ENCODE measurements at places on chromosomes 3 and 15.

DNA sequence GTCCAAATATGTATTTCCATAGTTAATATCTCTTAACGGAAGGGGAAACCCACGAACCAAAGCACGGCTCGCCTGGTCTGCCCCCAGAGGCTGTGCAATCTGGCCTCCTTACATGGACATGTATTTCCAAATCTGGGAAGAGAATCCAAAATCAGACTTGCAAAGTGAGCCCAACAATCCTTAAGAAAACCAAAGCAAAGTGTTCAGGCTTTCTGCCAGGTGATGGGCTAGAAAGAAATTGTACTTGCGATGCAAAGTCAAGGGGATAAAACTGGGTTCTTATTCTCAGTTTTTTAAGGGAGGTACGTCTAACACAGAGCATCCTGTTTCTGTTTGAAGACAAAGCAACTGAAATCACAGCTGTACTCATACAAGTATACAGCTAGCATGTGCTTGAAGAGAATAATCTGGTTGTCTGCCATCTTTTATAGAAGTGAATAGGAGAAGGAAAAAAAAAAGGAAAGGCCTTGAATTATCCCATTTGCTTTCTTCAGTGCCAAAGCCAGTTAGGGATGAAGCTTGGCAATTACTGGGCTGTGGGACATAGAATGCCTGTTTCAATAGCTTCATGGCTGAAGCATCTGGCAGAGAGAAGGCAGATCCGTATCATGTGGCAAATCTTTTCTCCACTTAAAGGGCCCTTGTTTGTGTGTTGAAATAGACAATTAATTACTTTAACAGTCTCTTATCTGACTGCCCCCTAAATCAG lies 48.4 kb downstream of the LRIG1 start:
- DNase-seq = no peak

- no peak for DNase-seq
Observed at GRCh38 chr3:187722206-187722612, 19.9 kb upstream of the RTP2 start.

DNA sequence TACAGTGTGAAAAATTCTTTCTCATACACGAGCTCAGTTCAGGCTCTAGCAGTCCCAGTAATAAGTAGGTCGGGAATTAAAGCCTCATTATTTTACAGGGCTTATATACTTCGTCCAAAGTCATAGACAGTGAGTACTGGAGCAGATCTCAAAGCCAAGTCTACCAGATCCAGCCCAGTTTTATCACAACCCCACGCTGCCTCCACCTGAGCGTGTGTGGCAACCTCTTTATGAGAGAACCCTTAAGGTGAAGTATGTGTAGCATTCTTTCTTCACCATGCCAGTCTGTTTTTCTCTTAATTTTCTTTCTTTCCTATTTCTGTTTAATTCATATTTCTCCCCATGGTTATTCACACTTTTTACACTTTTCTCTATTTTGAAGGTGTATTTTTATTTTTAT lies 574.6 kb upstream of the ARPP21 start:
- DNase-seq = no peak

DNA sequence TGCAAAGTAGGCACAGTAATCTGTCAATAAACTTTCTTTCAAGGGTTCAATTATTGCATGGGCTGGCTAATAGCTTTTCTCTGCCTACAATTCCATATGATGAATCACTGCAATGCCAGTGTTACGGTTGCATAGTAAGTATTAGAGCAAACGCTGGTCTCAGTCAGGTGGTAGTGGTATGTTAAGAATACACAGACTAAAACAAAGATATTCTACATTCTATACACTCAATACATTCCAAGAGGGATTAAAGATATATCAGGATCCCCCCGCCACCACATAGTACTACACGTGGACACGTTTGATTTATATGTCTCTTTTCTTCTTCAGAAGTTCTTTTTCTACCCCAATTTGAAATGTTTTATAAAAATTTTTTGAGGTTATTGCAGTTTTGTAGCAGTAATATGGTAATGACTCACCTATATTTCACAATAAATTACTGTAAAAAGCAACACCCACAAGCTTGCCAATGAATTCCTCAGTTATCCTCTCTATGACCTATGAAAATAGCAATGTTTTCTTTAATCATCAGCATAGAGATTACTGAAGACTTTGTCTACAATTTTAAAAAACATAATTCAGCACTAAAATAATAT lies 68.2 kb downstream of the CD200R1L start:
- DNase-seq = no peak

- DNase-seq = no peak
Observed at GRCh38 chr3:71252466-71252865, 331.1 kb downstream of the FOXP1 start.

- DNase-seq = no peak
Observed at GRCh38 chr15:38612159-38612863, 47.7 kb upstream of the RASGRP1 start.

DNA sequence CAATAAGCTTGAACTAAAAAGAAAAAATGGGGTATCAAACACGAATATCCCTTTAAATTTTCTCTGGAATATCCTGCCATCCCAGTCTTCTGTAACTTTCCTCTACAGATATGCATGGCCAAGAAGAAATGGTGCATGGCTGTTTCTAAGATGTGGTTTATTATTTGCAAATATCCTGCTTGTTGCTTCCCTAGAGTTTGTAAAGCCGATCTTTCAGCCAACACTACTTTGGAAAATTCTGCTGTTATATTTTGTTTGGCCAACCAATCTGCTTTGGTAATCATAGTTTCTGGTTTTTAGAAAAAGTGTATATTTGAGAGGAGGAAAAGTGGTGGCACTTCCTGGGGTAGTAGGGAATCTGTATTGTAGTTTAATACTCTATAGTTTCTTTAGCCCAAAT lies 13.9 kb downstream of the PHLDB2 start:
- no peak for DNase-seq

GRCh38 chr15:65130941-65131340 lies 2.7 kb downstream of the PDCD7 start:
- DNase-seq = no peak

DNA sequence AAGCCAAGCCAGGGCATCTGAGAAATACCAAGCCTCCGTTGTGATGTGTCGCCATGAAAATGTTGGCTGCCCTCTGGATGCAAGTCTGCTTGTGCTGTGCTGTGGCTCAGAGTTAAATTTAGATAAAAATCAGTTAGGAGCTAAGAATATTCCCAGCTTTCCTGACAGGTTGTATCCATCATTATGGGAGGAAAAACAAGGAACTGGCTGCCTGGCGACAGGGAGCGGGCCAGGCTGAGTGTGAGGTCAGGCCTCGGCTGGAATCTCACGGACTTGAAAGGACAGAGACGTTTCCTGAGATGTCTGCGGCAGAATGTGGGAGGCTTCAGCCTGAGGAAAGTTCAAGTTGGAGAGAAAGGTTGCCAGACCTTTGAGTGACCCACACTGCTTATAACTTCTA lies 213.8 kb downstream of the THSD4 start:
- no peak for DNase-seq

DNA sequence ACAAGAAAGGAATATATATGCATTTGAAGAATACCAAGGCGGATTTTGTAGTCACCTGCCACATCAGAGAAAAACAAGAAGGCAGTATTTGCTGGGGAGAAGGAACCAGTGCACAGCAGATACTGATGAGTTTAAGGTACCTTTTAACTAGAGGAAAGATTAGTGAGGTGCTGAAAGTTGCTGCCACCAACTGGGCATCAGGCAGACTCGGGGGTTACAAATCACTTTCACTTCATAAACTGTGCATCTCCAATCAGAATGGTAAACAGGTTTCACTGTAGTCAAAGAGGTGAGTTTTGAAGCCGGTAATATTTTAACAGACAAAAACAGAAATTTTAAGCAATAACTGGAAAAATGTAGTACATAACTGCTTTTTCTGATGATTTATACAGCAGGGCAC lies 4.1 kb downstream of the FBN1 start:
- DNase-seq = no peak

GRCh38 chr3:134376385-134376765 lies 2.1 kb upstream of the AMOTL2 start:
- no peak for DNase-seq

GRCh38 chr3:188052169-188053035 lies 101.6 kb upstream of the LPP start:
- peak; percentile 25 for DNase-seq

DNA sequence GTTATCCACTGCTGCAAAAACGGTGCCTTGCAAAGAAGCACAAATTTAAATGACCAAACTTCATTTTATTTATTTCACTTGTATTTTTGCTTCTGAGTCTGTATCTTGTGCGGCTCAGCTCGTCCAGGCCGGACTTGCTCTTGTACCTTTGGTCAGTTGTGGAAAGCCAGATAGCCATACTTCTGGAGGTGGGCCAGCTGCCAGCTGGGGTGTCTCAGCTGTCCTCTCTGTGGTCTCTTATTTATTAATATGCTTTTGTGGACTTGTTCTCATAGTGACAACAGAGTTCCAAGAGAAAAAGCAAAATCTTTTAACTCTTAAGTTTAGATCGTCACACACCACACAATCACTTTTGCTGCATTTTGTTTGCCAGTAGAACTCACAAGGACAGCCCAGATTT lies 87.7 kb downstream of the IL1RAP start:
- DNase-seq = no peak

GRCh38 chr3:106457281-106458180 lies 588.7 kb upstream of the CBLB start:
- DNase-seq = no peak

- DNase-seq = no peak
Observed at GRCh38 chr3:113775516-113775915, 28.7 kb downstream of the ATP6V1A start.

- DNase-seq = no peak
Observed at GRCh38 chr15:76844096-76844495, 61.0 kb downstream of the SCAPER start.

DNA sequence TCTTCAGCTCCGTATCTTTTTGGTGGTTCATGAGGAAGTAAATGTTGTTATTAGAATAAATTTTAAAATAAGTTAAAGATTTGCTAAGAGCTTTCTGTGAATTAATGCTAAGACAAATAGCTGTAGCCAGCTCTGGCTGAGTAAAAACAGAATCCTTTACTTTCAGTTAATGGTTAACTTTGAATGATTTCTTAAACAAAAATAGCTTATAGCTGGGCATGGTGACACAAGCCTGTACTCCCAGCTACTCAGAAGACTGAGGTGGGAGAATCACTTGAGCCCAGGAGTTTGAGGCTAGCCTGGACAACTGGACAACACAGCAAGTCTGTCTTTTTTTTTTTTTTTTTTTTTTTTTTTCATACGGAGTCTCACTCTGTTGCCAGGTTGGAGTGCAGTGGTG lies 25.0 kb downstream of the TCAIM start:
- DNase-seq = peak; percentile 34

- DNase-seq = peak; percentile 36
Observed at GRCh38 chr3:115092220-115092791, 54.8 kb downstream of the ZBTB20 start.

DNA sequence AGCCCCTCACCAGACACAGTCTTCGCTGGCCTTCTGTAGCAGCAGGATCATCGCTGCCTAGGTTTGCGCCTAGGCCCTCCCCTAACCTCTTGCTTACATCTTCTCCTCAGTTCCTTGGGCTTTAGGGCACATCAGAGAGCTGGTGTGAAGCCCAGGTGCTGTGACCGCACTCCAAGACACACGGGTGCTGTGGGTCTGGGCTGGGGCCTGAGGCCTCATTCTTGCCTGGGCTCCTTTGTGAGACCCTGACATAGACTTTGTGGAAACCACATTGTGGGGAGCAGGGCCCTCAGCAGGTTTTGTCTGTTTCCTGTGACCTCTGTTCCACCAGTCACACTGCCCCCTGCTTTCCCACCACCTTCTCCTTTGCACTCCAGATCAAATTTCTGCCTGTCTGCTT lies 8.0 kb downstream of the AMIGO3 start:
- DNase-seq = no peak

GRCh38 chr3:4270720-4271119 lies 32.4 kb upstream of the SETMAR start:
- DNase-seq = no peak

GRCh38 chr3:42129014-42129953 lies 38.1 kb downstream of the TRAK1 start:
- no peak for DNase-seq

DNA sequence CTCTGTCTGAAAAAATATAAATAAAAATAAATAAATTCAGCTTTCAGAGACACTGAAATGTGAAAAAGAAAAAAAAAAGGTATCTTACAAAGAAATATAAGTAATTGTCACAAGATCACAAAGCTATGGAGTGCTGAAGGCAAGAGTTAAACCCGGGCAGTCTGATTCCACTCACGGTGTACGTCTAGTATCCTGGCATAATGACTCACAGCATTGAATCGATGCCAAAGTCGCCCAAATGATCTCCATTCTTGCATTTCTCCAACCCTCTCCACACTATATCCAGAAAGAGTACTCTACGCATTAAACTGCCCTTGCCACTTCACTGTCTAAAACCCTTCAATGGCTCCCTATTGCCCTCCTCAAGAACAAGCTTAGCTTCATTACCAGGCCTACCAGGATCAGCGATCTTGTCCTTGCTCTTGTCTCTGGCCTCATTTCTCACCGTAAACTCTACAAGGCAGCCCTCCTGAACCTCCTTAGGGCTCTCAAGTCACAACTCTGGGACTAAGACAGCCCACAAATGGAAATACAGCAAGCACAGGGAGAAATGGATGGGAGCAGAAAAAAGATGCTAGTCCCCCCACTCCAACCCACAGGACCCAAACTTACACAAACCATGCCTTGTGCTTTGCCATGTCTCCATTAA lies 7.7 kb downstream of the SUCLG2 start:
- DNase-seq = no peak

GRCh38 chr3:58150130-58150809 lies 60.5 kb downstream of the DNASE1L3 start:
- DNase-seq = no peak

- peak; percentile 62 for DNase-seq
Observed at GRCh38 chr3:38655708-38656300, 6.3 kb upstream of the SCN5A start.

GRCh38 chr15:59741274-59741906 lies 52.3 kb upstream of the BNIP2 start:
- DNase-seq = peak; percentile 17

- no peak for DNase-seq
Observed at GRCh38 chr3:53320697-53321096, 26.6 kb downstream of the DCP1A start.

DNA sequence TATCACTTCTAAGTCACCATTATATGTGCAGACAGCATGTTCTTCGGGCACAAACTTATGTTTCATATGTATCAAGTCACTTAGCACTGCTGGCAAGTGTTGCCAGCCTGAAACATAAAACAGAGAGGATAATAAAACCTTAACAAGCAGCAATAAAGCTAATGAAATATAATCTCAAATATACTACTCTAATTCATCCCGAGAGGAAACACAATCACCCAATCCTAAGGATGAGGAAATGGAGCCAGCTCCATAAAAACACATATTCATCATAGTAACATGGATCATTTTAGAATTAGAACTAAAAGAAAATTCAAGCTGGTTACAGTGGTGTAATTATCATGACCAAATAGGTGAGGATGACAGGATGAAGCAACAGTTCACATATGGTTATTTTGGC lies 1072.7 kb downstream of the EPHA3 start:
- DNase-seq = no peak

GRCh38 chr3:112776000-112776399 lies 70.7 kb downstream of the CD200R1L start:
- DNase-seq = no peak
